ENCODE measurements at places on chromosomes 13 and 19.

DNA sequence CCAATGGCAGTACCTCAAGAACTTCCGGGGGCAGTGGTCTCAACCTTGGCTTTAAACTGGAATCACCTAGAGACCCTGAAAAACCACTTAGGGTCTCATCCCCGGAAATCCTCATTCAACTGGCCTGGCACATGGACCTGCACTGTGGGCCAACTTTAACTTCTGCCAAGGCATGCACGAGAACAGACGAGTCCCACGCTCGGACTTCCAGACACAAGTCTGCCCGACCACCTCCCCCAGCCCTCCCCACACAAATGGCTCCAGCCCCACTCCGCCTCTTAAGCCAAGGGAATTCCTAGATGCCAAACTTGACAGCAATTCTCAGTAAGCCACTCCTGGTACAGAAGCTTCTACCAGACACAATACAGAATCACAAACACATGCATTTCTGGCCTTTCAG, 114.0 kb downstream of the STK24 start:
- no peak for DNase-seq

DNA sequence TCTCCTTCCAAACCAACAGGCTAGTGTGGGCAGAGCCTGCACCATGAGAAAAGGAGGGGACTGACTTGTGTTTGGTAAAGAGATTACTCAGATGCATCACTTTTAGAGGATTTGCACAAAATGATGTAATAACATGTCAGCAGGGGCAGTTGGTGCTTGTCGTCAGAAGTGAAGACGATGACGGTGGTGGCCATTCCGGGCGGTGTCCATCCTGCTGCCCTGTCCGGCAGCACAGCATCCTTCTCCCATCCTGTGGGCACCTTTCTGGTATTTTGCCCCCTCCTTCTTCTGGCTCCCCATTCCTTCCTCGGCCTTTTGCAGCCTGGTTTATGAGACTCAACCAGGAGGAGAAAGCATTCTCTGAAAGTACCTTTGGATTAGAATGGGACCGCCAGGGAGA, 160.1 kb downstream of the TEX29 start:
- no peak for DNase-seq

DNA sequence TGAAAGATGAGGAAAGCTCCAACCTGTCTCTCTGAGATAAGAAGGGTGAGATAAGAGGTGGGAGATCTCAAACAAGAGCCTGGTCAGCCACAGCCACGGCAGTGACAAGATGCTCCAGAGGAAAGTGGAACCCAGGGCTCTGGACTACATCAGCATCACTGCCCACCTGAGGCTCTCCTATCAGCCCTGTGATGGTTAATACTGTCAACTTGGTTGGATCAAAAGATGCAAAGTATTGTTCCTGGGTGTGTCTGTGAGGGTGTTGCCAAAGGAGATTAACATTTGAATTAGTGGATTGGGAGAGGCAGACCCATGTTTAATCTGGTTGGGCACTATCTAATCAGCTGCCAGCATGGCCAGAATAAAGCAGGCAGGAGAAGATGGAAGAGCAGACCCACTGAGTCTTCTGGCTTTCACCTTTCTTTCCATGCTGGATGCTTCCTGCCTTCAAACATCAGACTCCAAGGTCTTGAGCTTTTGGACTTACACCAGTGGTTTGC, 476.6 kb upstream of the NBEA start:
- no peak for DNase-seq

DNA sequence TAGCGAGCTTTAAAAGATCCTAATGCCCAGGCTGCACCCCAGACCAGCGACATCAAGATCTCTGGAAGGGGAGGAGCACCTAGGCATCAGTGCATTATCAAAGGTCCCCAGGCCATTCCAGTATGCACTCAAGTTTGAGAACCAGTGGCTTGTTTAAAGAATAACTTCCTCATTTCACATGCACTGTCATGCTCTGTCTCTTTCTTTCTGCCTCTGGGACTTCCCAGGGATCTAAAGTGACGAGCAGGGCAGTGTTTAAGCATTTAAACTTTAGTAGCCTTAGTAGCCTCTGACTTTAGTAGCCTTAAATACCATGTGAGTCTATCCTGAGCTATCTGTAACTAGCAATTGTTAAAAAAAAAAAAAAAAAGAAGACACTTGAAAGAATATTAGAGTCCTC, 8.9 kb upstream of the FARP1 start:
- peak; percentile 58 for DNase-seq

DNA sequence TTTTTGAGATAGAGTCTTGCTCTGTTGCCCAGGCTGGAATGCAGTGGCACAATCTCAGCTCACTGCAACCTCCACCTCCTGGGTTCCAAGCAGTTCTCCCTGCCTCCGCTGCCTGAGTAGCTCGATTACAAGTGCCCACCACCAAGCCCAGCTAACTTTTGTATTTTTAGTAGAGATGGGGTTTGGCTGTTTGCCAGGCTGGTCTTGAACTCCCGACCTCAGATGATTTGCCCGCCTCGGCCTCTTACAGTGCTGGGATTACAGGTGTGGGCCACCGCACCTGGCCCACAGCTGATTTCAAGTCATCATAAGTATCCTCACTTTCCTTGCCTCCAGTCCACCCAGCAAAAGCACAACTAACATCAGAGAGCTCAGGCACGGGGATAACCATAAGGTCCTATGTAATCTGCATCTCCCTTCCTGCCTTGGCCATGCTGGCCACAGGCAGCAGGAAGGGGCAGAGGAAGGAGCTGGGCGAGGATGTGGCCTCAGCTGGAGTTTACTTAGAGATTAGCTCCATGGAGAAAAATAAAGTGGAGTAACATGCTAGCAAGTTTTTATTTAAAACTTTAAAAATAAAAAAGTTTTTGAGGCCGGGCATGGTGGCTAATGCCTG, 22.9 kb upstream of the ADGRE1 start:
- DNase-seq, result peak; percentile 31

DNA sequence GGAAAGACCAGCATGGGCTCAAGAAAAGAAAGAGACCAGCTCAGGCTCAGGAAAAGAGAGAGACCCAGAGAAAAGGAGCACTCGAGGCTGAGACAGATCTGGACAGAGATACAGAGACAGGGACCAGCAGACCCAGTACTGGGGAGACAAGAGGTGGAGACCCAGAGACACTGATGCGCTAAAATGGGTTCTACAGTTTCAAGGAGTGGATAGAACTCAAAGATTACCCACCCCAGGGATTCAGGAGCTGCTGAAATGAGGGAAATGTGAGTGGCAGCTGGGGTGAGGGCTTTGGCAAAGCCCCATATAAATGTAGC, 609 bp upstream of the ZSCAN18 start:
- no peak for DNase-seq

GRCh38 chr19:55667511-55667910, 7.5 kb upstream of the EPN1 start:
- DNase-seq, result no peak

GRCh38 chr19:42301646-42302203, at the start of gene PRR19:
Gene PRR19, plus strand, starts transcription at chr19:42302132. Its CDS starts 7,453 bp downstream, at chr19:42309585.
- DNase-seq, result no peak

GRCh38 chr13:48449656-48450055, 36.7 kb upstream of the LPAR6 start:
- no peak for DNase-seq

GRCh38 chr19:47161876-47162489, 31.3 kb downstream of the SAE1 start:
- DNase-seq, result no peak
